SJSA1 (cell line): ENCODE measurements at places on chromosomes 1 and 21.
A peak's percentile ranks its signal among the peaks of the same experiment; 100 is the strongest.

- H3K36me3 ChIP-seq, result no peaks in the 10 kb centered on the region
- no peak for DNase-seq
- H3K27me3 ChIP-seq, result no peaks in the 10 kb centered on the region
- no peak overlapping the region for H3K27ac ChIP-seq
- no peak overlapping the region for H3K4me3 ChIP-seq
- H3K4me1 ChIP-seq, result no peaks in the 10 kb centered on the region
Observed at GRCh38 chr1:219782311-219782710, 146.0 kb downstream of the SLC30A10 start.

- peaks cover 41% of the 10 kb centered on the region for H3K36me3 ChIP-seq
- H3K27ac ChIP-seq, result no peak overlapping the region
- DNase-seq, result no peak
Observed at GRCh38 chr1:19310720-19311502, 1.0 kb downstream of the AKR7A2 start.

DNA sequence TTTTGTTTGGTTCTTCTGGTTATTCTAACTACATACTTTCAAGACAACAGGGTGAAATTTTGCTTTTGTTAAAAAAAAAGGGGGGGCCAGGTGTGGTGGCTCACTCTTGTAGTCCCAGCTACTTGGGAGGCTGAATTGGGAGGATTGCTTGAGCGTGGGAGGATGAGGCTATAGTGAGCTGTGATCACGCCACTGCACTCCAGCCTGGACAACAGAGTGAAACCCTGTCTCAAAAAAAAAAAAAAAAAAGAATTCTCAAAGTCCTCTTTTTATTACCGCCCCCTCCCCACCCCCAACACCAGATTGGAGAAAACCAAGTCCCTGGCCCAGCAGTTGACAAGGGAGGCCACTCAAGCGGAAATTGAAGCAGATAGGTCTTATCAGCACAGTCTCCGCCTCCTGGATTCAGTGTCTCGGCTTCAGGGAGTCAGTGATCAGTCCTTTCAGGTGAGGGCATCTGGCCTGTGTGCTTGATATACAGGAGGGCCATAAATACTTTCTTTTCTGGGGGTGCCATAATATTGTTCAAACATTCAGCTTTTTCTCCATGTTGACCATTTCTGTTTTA, 50.2 kb downstream of the LAMC2 start:
- H3K4me3 ChIP-seq, result no peak overlapping the region
- no peak overlapping the region for H3K27ac ChIP-seq
- H3K36me3 ChIP-seq, result no peaks in the 10 kb centered on the region
- H3K4me1 ChIP-seq, result peaks cover 23% of the 10 kb centered on the region
- H3K27me3 ChIP-seq, result no peaks in the 10 kb centered on the region
- DNase-seq, result no peak

DNA sequence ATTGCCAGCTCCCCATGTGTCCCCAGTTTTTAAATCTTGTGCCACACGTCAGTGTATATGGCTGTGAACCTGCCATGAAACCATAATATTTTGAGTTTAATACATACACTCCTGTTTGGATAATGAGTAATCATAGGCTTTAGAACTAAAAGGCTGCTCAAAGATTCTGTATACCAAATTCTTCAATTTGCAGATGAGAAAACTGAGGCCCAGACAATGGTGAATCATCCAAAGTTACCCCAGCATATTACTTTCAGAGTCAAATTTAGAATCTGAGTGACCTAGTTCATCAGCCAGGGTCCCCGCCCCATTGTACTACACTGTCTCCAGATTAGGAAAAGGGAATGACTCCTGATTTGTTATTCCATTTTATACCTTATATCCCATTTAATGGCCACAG, 224.6 kb downstream of the FGGY start:
- DNase-seq, result no peak
- H3K27me3 ChIP-seq, result no peaks in the 10 kb centered on the region
- peak overlapping the region; percentile 79 for H3K27ac ChIP-seq
- H3K4me1 ChIP-seq, result peaks cover 23% of the 10 kb centered on the region

GRCh38 chr1:23470282-23471070, 13.5 kb downstream of the ASAP3 start:
- H3K4me1 ChIP-seq, result peaks cover 5% of the 10 kb centered on the region; the same call in 1 of the 2 replicates
- no peaks in the 10 kb centered on the region for H3K27me3 ChIP-seq
- no peak overlapping the region for H3K27ac ChIP-seq
- no peak overlapping the region for H3K4me3 ChIP-seq
- H3K36me3 ChIP-seq, result no peaks in the 10 kb centered on the region

DNA sequence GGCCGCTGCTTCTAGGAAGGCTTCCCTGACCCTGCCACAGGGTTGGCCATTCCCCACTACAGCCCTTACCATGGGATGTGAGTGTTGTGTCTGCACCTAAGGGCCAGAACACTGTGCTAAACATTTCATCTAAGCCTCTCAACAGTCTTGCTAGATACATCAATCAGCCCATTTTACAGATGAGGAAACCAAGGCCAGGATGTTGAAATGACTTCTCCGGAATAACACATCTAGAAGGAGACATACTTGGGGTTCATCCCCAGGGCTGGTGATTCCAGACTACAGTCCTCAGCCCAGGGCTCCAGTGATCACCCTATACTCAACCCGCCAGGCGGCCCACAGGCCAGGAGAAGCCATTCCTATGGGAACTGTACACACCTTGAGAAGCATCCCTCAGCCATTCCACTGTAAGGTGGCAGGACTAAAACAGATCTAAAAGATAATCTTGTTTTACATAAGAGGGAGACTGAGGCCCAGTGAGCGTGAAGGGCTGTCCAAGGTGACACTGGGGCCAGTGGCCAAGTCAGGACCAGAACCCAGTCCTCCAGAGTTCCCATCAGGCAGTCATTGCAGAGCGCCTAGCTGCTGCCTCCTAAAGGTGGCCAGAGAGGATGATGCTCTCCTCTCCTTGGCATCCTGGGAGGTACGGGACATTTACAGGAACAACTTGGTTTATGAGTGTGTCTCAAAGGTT, 119.5 kb downstream of the GLIS1 start:
- H3K36me3 ChIP-seq, result no peaks in the 10 kb centered on the region
- peak; percentile 29 for DNase-seq
- no peaks in the 10 kb centered on the region for H3K4me1 ChIP-seq
- H3K27me3 ChIP-seq, result no peaks in the 10 kb centered on the region
- H3K4me3 ChIP-seq, result no peak overlapping the region

- no peak for DNase-seq
- H3K36me3 ChIP-seq, result no peaks in the 10 kb centered on the region
- no peak overlapping the region for H3K4me3 ChIP-seq
- no peak overlapping the region for H3K27ac ChIP-seq
- no peaks in the 10 kb centered on the region for H3K4me1 ChIP-seq
Observed at GRCh38 chr1:20530306-20530705, 22.1 kb upstream of the FAM43B start.

DNA sequence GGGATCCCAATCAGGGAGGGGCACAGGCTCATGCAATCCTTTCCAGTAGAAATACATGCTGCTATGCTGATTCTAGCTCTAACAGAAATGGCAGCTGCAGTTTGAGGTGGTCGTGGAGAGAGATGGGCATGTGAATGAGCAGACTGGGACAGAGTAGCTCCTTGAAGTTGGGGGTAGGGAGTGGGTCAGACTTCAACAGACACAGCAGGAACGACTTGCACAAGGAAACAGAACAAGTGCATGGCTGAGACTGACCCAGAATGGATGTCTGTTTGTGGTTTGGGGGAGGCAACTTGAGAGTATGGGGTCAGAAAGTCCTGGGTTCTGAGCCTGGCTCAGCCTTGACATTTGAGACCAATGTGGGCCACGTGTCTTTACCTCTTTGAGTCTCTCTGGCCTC, 25.1 kb upstream of the TRABD2B start:
- peaks cover 17% of the 10 kb centered on the region for H3K4me1 ChIP-seq
- DNase-seq, result no peak
- H3K27ac ChIP-seq, result no peak overlapping the region

GRCh38 chr1:186785503-186785902, 43.2 kb upstream of the PLA2G4A start:
- no peak overlapping the region for H3K4me3 ChIP-seq
- no peaks in the 10 kb centered on the region for H3K4me1 ChIP-seq
- 0 out of 2 replicates have a peak, but pooled peaks cover 3% of the 10 kb centered on the region for H3K27me3 ChIP-seq
- H3K36me3 ChIP-seq, result no peaks in the 10 kb centered on the region
- no peak for DNase-seq
